ENCODE measurements at places on chromosomes 4 and X.
A peak's percentile ranks its signal among the peaks of the same experiment; 100 is the strongest.

GRCh38 chr4:3111461-3111860 is 37.0 kb downstream of the HTT start:
- DNase-seq = no peak

GRCh38 chr4:81030981-81031791 is 678 bp downstream of the BMP3 start:
- DNase-seq = no peak

- DNase-seq = no peak
Measured at GRCh38 chrX:74890676-74891430, 34.4 kb downstream of the NEXMIF start.

GRCh38 chrX:13190051-13190450 is 129.8 kb downstream of the ATXN3L start:
- no peak for DNase-seq

- DNase-seq = no peak
Measured at GRCh38 chrX:38662640-38663039, 101.3 kb downstream of the TSPAN7 start.

DNA sequence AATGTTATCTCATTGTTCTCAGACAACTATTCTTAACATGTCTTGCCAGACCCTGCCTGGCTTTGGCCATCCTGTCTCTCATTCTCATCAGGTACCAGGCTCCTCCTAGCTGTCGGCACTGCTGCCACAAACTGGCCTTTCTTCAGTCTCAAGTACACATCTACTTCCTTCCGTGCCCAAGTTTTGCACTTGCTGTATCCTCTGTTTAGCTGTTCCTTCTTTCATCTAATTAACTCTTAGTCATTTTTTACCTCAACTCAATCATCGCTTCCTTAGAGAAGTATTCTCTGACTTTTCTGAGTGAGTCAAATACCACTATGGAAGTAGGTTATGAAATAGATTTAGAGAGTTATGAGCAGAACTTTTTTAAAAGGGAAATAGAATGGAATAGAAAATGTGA is 19.7 kb downstream of the CXCL3 start:
- DNase-seq = no peak

GRCh38 chr4:170988446-170988845 is 824.8 kb upstream of the GALNTL6 start:
- no peak for DNase-seq

- DNase-seq = no peak
Measured at GRCh38 chr4:2935762-2936743, 27.2 kb downstream of the NOP14 start.

GRCh38 chrX:68844581-68844980 is 15.8 kb downstream of the EFNB1 start:
- no peak for DNase-seq

- no peak for DNase-seq
Measured at GRCh38 chr4:67468830-67469229, 76.5 kb downstream of the CENPC start.

DNA sequence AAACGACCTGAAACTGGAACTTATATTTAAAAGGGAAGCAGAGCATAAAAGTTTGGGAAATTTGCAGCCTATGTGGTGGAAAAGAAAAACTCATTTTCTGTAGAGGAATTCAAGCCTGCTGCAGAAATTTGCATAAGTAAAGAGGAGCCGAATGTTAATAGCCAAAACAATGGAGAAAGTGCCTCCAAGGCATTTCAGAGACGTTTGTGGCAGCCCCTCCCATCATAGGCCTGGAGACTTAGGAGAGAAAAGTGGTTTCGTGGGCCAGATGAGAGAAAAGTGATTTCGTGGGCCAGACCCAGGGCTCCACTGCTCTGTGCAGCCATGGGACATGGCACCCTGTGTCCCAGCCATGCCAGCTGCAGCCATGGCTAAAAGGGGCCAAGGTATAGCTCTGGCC is 361.9 kb downstream of the PCDH19 start:
- no peak for DNase-seq

DNA sequence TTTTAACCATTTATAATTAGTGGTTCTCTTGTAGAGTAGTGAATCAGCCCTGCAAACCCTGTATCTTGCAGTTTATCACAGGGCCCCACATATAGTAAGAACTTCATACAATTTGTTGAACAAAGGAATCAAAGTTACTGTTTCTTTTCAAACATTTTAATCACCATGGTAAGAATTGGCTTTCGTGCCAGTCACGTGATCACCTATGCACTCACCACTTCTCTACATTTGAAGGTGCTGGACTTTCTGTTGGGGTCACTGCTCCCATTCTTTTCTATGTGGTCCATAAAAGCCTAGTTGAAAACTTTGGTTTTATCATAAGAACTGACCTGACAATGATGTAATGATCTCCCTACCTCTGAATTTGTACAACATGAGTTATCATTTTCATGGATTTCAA is 426.4 kb upstream of the CPEB2 start:
- DNase-seq = no peak

DNA sequence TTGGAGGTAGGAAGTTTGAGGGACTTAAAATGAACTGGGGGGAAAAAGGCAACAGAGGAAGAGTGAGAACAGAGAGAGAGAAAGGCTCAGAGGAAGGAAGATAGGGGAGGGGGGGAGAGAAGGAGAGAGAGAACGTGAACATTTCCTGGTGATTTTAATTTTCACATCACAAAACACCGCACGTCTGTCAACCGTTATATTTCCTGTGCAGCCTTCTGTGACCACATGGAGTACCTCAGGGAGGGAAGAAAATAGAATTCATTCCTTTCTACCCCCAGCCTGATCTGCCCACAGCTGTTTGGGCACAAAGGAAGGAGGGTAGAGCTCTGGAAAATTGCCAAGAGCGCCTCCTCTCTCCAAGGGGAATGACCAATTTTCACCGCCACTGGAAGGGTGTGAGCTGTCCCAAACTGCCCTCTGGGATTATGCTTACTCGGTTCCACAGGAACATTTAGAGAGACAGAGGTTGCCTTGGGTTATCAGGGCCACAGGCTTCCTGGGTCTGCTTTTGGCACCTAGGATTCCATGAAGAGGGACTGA is 135.7 kb upstream of the MAMLD1 start:
- no peak for DNase-seq

- DNase-seq = no peak
Measured at GRCh38 chr4:96317891-96318290, 478.0 kb downstream of the PDHA2 start.

DNA sequence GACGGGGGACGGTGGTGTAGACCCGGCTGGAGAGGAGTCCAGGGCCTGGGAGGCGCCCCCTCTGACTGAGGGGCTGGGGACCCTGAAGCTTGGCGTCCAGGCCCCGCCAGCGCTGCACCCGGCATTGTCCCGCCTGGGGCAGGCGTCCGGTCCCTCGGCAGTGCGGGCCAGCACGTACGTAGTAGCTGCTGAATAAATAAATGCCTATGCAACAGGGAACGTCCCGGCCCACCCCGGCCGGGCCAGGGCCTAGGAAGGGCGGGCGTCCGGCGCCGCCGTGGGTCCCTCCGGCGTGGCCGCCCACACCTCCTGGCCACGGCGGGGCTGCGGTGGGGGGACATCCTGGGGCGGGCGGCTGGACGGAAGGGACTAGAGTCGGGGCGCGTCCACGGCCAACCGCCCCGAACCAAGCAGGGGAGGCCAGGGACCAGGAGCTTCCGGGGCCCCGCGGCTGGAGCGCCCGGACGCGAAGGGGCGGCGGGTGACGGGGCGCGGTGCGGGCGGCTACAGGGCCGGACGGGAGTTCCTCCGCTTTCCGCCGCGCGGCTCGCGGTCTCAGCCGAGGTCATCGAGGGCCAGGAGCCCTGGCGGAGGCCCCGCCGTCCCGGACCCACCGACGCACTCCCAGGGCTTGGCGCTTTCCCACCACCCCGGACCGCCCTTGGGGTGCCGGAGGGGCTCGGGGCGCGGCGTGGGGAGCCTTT is 886 bp upstream of the WWC2 start:
- peak; percentile 18 for DNase-seq

DNA sequence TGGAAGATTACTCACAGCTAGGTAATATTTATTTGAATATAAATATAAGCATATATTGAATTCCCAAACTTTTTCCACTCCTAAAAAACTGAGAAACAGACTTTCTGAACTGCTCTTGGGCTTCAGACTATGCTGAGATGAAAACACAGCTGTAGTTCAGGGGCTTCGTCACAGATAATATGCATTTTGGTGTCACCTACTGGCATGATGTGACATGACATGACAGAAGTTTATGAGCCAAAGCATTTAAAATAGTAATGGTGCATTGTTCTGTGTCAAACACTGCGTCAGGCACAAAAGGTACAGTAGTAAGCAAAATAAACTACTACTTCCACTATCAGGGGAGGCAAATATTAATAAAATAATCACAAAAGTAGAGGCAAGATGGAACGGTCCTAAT is 171.3 kb downstream of the BTC start:
- DNase-seq = no peak

GRCh38 chrX:106726485-106727437 is at the start of gene RNF128:
RNF128 (plus strand) TSS chrX:106726701; CDS start chrX:106726914, 213 bp downstream.
- DNase-seq = peak; percentile 36

- no peak for DNase-seq
Measured at GRCh38 chrX:14232688-14233087, 203.0 kb upstream of the GEMIN8 start.

GRCh38 chrX:1341545-1342184 is 5.1 kb downstream of the IL3RA start:
- no peak for DNase-seq

DNA sequence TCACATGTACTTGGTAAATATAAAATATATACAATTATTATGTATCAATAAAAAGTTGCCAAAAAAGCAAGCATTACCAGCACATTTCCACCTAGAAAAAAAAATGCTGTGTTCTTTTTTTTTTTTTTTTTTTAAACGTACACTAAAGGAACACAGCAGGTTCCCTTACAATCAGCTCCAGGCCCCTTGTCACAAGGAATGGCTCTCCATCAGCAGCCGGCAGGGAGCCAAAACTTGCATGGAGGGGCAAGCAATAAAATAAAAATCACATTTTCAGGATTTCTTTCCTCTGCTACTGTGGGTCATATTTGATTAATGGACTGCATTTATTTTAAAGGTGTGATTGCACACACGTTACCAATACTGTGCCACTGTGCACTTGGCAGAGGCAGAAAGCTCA is 460.3 kb downstream of the GPAT3 start:
- DNase-seq = no peak

GRCh38 chrX:53547668-53548067 is 113.5 kb upstream of the HSD17B10 start:
- DNase-seq = no peak

- no peak for DNase-seq
Measured at GRCh38 chrX:47611489-47611888, 8.2 kb downstream of the SYN1 start.

DNA sequence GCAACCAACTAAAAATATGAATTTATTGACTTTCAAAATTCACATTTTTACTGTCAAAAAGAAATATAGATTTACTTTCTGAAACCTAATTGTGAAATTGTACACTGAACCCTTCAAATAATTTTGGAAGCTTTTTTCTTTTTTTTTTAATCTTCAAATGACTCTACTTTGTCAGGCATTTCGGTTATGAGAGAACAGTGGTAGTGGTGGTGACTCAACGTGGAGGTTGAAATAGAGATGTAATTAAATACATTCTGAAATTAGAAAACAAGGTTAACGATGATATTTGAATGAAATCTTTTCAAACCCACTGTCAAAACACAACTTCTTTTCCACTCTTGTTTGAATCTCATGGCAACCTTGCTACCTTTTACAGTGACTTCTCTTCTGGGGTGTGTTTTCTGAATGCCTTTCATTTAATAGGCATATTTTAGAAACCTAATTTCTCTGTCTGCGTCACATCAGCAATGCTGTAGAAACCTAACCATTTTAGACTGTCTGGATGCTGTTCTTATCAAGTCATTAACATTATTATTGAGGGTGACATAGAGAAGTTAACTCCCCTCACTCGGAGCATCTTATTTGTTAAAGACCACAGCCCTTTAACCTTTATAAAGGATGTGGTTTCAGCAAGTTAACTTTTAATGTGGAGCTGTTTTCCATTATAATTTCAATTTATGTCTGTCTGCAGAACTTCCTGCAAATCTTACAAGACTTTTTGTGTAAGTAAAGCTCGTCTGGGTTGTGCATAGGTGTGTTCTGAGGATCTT is 136.8 kb downstream of the PCDH7 start:
- DNase-seq = no peak

- no peak for DNase-seq
Measured at GRCh38 chr4:128307123-128307571, 19.5 kb upstream of the PGRMC2 start.

DNA sequence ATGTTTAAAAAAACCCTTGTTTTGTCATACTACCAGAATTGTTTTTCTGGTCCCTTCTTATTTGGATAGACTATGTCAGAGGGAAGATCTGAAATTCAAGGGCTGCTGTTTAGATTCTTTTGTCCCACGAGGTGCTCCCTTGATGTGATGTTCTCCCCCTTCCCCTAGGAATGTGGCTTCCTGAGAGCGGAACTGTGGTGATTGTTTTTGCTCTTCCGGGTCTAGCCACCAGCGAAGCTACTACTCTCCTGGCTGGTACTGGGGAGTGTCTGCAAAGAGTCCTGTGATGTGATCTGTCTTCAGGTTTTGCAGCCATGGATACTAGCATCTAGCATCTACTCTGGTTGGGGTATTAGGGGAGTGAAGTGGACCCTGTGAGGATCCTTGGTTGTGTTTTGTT is 271.1 kb downstream of the DCAF12L2 start:
- no peak for DNase-seq

GRCh38 chr4:33283818-33284217 is 2563.6 kb downstream of the PCDH7 start:
- no peak for DNase-seq

DNA sequence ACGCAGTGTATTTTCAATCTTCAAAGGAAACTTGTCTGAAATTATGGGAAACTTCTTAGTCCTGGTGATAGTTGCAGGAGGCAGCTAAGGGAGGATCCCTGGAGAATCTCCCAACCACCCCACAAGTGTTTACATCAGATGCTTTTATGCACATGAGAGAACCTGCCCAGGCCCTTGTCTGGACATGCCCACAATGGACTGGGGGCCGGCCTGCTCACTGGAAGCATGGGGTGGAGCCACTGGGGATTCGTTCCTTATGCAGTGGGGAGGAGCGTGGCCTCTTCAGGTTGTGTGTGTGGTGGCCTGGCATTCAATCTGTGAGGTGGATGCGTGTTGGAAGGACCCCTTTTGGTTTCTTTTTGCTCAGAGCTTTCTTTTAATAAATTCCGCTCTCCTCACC is 398.7 kb upstream of the PPP1R2C start:
- DNase-seq = no peak
